CD4-positive, alpha-beta T cell treated with Interleukin-15 for 4 hours (primary cell): ENCODE measurements at places on chromosomes 16 and 17.

- DNase-seq = no peak
These were observed 25.6 kb downstream of the MGAT5B start for GRCh38 chr17:76893623-76894334.

DNA sequence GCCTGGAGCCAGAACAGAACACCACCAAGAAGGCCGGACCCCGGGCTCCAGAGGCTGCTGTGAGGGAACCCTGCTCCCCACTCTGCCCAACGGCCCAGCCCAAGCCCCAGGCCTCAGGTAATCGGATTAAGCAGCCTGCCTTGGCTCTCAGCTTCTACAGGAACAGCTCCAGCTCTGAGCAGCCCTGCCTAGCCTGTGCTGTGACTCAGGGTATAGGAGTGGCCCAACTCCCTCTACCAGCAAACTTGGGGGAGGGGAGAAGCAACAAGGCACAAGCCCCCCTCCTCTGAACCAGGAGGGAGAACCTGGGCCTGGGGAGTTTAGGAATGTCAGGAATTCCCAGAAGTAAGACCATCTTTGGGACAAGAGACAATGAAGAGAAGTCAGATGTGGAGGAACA lies 849 bp upstream of the SOX15 start:
- no peak for DNase-seq

- no peak for DNase-seq
These were observed 148.2 kb upstream of the GOT2 start for GRCh38 chr16:58882292-58882691.

GRCh38 chr17:693791-694638 lies 20.6 kb downstream of the VPS53 start:
- DNase-seq = no peak

DNA sequence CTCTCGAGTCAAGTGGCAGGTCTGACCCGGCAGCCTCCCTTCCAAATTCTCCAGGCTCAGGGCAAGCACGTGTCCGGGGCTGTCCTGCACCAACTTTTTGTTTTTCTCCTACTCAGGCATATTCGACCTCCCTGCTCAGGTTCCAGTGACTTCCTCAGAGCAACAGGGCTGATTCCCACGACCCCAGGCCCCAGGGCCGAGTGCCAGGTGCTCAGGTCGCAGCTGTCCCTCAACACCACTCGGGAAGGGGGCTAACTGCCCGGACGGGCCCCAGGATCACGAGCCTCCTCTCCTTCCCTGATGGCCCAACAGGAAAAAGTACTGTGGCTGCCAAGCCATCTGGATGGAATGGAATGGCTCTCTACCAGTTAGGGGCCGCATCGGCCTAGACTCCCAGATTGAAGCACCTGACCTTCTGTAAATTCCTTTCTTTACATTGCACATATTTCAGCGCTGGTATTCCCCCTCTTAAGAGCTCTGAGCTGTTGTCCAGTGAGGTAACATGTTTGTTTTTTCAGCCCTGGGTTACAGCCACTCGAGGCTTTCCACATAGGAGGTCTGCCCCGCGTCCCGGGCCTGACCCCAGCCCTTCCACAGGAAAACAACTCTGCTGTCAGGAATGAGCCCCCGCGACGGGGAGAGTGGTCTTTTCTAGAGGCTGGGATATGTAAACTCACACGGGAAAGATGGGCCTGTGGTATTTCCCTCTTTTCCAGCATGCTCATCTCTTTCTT lies 25.0 kb downstream of the NXN start:
- no peak for DNase-seq

GRCh38 chr16:78624366-78624765 lies 524.9 kb downstream of the WWOX start:
- DNase-seq = no peak

DNA sequence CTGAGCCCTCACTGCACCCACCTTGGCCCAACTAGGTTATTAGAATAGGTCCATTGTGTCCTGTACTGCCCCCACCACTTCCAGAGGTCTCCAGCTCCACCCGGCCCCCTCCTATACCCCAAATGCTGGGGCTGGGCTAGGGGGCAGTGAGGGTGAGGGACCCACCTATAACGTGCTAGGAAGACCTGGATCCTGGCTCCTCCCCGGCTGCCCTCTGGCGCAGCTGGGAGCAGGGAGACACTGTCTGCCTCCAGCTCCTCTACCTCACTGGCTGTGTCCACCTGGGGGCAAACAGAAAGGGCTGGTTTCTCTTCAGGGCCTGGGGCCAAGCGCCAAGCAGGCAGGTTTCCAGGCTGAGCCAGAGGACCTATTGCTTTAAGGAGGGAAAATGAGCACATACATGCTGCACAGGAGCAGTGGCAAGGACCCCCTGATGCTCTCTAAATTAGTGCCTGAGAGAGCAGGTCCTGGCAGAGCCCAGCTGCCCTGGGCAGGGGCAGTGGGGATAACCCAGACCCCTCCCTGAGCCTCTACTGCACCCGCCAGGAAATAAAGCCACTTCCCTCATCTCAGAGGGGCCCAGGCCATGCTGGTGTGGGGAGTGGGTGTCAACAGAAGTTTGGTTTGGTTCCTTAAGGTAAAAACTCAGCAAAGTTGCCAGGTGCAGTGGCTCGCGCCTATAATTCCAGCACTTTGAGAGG lies 12.2 kb downstream of the TSPOAP1 start:
- no peak for DNase-seq

GRCh38 chr17:31481783-31482081 lies 90.3 kb downstream of the RAB11FIP4 start:
- no peak for DNase-seq
